ENCODE measurements at places on chromosomes 12 and 14.

GRCh38 chr12:94831081-94831751 is 172.3 kb downstream of the NDUFA12 start:
- peak; percentile 80 for DNase-seq

DNA sequence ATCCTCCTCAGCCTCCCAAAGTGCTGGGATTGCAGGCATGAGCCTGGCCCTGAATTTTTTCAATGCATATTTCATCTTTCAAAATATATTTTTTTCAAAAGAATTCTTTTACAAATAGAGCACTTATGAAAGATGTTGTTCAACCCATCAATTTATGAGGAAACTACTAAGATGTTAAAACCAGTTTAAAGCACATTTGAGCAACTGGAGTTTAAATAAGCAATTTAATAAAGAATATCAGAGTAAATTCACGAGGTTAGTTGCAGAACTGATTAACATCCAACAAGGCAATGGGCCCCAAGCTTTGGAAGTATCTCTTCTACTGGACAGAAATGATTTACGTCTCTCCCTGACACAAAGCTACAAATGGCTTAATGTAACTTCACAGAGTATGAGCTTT is 23.3 kb downstream of the GLT1D1 start:
- no peak for DNase-seq

- no peak for DNase-seq
Observed at GRCh38 chr14:85198001-85198400, 331.9 kb upstream of the FLRT2 start.

- no peak for DNase-seq
Observed at GRCh38 chr14:24851837-24852236, 198.1 kb downstream of the STXBP6 start.

DNA sequence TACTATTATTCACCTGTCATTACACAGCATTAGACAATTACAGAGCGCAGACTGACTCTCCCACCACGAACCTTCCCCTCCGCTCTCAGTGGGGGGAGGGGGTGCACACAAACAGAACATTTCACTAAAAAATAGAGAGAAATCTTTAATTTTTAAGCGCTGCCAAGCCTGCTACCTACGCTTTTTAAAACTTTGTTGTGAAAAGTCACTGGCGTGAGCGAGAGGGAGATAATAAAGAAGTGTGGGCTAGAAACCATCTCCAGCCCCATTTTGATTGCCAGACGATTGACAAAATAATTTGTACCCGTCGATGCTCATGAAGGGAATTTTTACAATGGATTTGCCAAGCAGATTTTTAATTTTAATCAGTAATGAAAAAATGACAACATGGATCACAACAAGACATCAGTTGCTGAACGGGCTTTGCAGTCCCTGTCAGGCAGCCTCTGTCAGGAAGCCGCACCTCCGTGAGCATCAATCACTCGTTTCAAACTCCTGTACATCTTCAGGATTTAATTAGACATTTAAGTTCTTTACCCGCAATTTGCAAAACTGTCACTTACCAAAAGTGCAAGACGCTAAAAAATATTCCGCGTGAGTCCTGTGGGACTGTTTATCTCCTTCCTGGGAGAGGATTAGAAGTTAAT is 209.1 kb downstream of the BCL11B start:
- DNase-seq: no peak

DNA sequence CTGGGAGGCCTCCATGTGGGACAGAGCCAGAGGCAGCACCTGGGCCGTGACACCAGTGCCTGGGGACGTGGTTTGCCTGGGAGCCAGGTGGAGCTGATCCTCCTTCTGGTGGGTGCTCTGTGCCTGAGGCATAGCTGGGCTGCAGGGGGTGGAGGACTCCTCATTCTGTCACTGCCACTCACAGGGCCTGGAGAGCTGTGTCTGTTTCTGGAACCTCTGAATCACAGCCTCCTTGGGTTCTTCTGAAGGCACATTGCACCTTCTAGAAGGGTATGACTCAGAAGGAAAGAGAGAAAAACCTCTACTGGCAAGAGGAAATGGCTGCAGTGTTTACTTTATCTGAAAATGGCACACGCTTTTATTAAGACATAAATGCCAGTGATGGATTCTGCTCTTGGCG is 659.8 kb downstream of the VRK1 start:
- DNase-seq: no peak

DNA sequence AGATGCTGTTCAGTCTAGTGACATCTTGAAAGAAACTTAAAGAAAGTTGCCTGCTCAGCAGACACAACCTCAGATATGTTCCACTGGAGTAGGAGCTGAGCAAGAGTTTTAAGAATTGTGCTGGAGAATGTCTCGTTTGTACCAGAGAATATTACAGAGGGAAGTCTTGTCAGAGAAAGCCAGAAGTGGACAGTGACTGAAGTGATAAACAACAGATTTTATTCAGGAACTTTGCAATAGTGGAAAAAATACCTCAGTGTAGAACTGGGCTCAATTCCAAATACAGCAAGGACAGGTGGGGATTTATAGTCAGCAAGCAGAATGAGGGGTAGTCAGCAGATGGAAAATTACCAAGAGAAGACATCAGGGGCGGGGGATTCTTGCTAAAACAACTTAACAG is 18.6 kb downstream of the ZDHHC17 start:
- DNase-seq: no peak

GRCh38 chr14:105351920-105352851 is 37.6 kb downstream of the PACS2 start:
- peak; percentile 80 for DNase-seq

DNA sequence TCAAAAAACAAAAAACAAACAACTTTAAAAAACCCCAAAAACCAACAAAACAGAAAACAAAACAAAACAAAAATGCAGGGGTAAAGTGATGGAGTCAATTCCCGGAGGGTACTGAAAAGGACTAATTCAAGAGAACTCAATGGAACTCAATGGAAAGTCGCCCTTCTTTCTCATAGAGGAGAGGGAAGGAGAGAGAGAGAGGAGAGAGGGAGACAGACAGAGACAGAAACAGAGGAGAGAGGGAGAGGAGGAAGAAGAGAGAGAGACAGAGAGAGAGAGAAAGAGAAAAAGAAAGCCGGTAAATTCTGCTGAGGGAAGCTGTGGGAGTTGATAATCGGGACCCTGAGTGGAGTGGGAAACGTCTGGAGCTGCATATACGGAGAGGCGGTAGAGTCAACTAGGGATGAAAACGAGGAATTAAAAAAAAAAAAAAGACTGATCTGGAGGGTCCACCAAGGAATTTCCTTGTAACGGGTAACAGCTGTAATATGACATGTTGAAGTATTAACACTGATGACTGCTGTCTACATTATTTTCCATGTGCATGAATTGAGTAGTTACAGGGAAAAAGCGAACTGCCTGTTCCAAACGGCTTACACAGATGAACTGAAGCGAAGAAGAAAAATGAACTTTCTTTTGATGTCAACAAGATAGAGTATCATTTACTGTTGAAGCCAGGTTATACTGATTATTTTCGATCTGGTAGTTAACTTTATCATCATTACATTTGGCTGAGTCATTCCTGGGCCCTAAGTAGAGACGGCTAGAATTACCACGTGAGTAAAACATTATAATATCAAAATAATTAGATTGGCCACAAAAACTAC is 934 bp upstream of the ZC2HC1C start:
- DNase-seq: no peak

- DNase-seq: no peak
Observed at GRCh38 chr12:132197581-132198354, 53.5 kb downstream of the NOC4L start.

DNA sequence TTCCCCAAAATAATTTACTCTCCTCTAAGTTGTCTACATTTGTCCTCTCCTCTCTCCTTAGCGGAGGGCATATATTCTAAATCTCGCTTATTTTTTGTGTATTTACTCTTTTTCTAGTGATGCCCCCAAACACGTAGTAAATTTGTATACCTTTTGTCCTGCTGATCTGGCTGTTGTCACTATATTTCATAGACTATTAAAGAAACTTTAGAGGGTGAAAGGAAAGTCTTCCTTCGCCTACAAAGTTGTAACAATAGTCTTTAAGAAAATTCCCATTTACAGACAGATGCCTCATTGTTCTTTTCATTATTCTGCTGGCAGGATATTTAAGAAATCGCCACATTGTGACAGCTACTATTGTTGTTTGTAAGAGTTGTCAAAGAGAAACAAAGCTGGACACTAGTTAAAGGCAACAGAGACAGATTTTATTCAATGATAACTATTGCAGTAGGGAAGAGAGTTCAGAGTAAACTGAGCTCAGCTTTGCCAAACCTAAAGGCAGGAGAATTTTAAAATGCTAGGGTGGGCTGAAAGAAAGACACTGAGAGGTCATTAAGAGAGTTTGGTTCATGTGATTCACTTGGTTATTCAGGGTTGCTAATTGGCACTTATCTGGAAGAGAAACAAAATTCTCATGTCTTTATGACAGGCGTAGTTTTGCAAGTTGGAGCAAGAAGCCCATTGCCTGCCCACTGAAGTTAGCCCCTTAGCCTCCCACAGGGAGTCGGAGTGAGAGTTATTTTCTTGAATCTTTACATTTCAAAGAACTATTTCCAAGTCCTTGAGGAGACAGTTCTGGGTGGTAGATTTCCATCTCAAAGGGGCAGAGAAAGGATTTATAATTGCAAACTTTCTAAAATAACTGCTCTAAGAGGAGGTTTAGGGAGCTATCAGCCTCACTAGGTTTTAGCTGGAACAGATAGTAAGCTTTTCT is 1272.5 kb upstream of the SEL1L start:
- no peak for DNase-seq

DNA sequence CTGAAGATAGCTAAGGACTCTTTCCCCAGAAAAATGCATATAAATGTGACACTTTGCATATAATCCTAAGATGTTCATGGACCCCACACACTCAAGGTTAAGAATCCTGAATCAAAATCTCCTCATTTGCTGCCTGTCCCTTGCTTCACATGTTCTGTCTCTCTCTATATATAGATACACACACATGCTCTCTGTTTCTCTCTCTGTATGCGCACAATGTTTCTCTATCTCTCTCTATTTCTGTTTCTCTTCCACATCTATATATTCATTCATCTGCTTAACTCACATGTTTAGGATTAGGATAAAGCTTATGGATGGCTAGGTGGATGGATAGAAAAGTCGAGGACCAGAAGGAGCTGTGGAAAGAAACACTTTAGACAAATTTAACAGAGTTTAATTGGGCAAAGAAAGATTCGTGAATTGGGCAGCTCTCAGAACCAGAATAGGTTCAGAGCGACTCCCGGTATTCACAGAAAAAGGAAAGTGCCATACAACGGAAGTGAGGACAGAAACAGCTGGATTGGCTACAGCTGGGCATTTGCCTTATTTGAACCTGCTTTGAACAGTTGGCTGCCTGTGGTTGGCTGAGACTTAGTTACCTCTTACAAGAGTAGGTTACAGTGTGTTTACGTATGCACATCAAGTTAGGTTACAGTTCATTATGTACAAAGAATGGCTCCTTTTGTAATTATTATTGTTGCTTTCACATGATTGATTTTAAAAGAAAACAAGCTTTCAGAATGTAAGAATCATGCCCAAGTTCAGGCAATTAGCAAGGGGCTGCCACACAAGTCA is 57.6 kb downstream of the EMP1 start:
- no peak for DNase-seq

GRCh38 chr12:102430661-102431060 is 49.7 kb downstream of the IGF1 start:
- no peak for DNase-seq

DNA sequence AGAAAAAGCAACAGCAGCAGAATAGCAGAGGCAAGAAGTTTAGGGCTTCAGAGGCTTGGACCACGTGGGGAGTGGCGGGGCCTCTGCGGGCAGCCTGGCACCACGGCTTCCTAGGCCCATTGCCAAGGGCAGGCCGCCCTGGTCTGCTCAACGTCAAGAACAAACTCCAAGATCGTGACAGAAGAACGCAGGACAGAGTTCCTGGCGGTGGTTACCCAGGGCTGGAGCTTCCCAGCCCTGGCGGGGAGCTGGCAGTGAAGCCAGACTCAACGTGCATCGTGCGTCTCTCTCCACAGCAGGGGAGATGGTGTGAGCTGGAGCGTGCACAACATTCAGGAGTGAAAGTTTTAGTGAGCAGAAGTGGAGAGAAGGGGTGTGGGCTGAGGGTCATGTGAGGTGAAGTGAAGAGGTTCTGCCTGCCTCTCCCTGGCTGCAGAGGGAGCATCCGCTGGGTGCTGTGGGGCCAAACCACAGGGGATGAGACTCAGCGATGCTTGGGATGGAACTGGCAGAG is 13.9 kb upstream of the CACNA2D4 start:
- no peak for DNase-seq

Data from stimulated activated naive B cell treated with anti-CD40 and anti-IgM and Interleukin-4, amounts not matched to agents 10 μg/mL and 1 μg/mL and 100 μg/mL, for 72 hours (primary cell).